ENCODE measurements at places on chromosomes 16 and 17.

GRCh38 chr16:55476625-55477533, 2.1 kb upstream of the MMP2 start:
- DNase-seq: no peak

DNA sequence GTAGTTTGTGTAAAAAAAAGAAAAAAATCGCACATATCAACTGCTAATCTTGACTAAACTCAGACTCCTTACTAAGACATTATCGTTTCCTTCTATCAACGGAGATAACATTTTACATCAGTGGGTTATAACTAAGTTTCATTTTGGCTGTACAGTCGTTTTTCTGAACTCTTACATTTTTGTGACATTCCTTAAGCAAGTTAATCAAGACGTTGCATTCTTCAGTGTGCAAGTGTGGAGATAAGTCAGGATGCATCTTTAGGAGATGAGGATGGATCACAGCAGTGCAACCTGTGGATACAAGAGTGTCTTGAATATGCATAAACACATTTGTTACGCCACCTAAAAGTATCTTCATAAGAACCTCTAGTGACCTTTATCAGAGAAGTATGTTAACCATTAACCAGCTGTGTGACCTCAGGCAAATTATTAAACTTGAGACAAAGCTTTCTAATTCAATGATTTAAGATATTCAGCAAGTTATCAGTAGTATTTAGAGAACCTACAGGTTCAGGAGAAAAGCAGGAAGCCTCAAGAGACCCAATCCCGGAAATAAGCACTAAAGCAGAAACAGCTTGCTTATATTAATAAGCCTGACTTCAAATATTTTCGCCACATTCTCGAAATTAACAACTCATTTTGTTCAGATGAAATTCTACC, 9.4 kb downstream of the CMC2 start:
- no peak for DNase-seq

GRCh38 chr16:21608639-21609328, 9.4 kb downstream of the METTL9 start:
- no peak for DNase-seq

DNA sequence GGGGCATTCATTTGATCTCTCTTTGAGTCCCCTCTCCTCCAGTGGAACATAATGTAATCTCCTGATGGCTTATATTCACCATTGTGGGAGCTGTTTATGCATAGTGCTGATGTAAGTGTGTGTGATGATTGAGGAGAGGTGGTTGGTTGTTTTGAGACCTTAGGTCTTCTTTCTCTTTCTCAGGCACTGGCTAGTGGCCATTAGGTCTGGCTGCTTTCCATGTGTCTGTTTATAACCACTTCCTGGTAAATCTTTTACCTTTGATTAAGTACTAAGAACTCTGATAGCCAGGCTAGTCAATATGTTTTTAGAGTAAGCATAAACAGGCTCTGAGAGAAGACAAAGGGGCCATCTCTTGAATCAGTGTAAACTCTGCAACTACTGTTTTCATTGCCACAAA, 27.9 kb downstream of the VAT1L start:
- no peak for DNase-seq

- peak; percentile 14 for DNase-seq
Measured at GRCh38 chr16:75590920-75591843, 25.0 kb downstream of the GABARAPL2 start.
